Immature natural killer cell (primary cell): ENCODE measurements at places on chromosomes 4 and X.

DNA sequence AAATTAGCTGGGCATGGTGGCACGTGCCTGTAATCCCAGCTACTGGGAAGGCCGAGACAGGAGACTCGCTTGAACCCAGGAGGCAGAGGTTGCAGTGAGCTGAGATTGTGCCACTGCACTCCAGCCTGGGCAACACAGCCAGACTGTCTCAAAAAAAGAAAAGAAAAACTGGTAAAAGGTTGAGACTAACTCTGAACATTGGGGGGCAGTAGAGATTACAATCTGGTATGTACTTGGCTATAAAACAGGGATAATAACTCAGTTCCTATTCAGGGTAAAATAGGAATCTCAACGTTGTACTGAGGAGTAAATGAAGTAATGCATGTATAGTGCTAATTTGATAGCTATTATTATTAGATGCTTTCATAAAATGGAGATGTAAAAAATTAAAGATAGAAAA, 12.5 kb upstream of the KLF8 start:
- no peak for DNase-seq

GRCh38 chrX:22300130-22300529, 27.4 kb downstream of the CBLL2 start:
- no peak for DNase-seq

DNA sequence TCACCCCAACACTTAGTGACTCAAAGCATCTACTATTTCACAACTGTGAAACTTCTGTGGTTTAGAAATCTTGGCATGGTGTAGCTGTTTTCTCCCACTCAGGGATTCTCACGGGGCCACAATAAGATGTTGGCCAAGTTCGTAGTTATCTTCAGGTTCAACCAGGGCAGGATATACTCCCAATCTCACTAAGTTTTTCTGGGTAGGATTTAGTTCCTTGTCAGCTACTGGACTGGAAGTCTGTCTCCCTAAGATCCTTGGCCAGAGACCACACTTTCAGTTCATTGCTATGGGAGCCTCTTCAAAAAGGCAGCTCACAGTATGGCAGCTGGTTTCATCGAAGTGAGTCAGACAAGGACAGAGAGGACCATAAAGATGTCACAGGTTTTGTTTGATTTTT, 111.7 kb upstream of the PDHA2 start:
- no peak for DNase-seq

- DNase-seq = no peak
Observed at GRCh38 chr4:57320849-57321248, 210.7 kb upstream of the IGFBP7 start.

- no peak for DNase-seq
Observed at GRCh38 chrX:68045008-68045577, 388.2 kb downstream of the OPHN1 start.

GRCh38 chrX:26783512-26784225, 567.7 kb downstream of the MAGEB5 start:
- DNase-seq = no peak

DNA sequence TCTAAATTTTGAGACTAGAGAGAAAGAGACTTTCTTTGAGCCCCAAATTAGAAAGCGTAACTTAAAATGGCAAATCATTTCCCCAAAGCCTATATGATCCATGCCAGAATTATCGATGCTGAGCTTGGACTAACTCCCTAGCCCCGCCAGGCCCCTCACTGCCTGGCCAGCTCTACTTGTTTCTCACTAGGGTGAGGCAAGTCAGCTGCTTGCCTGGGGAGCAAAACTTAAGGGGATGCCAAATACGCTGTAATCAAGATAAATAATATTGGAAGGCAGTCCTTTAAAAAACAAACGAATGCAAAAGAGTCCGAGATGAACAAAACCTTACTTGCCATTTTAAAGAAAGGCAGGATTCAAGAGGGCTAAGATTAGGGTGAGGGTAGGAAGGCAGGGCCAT, 236.0 kb downstream of the FRMPD4 start:
- no peak for DNase-seq

- DNase-seq = no peak
Observed at GRCh38 chr4:183153190-183153916, 54.3 kb downstream of the WWC2 start.

DNA sequence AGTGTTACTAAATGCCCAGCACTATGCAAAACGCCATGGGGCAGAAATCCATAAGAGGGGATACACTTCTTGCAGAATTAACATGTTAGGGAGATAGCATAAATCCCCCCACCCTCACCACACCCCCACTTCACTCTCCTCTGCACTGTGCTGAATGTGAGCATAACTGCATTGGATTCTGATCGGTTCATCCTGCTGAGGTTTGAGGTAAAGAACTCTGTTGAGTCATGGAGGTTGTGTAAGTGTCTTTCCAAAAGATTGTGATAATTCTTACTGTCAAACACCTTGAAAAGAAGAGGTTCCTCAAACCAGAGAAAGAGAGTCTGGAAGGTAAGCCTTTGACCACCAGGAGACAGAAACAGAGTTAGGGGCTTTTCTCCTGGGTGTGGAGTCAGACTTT, 43.6 kb downstream of the RBM47 start:
- DNase-seq = no peak
